Activated CD4-positive, alpha-beta T cell treated with anti-CD3 and anti-CD28 coated beads for 24 hours (primary cell): ENCODE measurements at places on chromosomes 2 and 18.

DNA sequence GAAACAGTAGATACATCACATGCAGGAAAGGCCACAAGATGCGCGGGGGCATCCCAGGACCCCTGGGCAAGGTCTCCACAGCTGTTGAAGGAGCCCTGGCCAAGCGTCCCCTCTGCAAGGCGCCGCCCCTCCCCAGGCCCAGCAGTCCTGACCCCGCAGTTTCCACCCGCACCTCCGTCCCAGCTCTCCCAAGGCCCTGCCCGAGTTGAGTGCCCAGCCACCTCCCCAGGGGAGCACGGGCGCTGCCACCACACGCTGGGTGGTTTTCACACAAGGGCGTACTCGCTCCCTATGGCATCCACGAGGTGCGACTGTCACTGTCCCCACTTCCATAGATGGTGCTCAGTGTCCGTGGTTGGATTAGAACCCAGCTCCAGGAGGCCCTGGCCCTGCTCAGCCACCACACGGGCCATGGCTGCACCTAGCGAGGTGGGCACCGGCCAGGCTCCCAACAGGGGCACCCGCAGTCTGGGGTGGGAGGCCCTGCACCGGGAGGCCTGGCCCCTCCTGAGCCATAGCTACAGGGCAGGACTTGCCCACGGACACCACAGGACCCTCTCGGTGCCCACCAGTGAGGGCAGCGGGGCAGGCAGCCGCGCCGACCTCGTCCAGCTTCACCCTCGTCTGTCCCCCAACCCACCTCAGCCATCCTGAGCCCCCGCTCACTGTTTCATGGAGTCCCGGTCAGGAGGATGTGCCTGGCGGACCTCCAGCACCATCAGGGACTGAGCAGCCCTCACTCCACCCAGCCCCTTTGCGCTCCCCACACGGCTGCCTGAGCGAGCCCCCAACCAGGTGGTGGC, 36.0 kb downstream of the KIF1A start:
- no peak for DNase-seq

GRCh38 chr2:172329774-172330671, 97.4 kb upstream of the ITGA6 start:
- DNase-seq = no peak

DNA sequence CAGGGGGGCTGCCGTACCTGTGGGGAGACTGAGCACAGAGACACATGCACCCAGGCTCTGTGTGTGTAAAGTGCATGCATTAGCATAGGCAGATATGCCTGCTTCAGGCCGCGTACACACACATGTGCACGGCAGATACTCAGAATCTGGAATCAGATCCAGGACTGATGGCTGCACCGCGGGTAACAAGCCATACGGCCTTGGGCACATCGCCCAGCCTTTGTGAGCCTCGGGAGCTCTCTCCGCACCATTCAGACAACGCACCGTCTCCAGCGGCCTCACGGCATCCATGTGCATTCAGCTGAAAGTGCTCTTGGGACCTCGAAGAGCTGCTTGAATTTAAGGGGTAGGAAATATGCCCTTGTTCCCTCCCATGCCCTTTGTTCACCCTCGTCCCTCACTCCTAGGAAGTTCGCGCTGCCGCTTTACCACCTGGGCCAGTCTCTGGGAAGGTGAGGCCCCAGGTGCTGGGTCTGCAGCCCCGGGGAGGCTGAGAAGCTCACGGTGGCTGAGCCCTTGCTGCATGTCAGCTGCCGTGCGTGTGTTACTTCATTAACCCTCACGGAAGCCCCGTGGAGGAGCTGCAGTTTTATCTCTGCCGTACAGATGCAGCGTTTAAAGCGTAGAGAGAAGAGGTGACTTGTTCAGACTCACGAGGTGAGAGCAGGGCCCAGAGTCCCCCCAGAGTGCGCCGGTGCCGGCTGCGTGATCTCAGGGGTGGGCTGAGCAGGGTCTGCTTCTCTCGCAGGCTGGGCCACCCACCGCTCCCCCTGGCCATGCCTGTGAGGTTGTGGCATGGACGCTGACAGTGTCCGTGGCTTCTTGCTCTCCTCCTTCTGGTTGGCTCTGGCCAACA, 377.7 kb upstream of the MYT1L start:
- DNase-seq = no peak

GRCh38 chr2:138615257-138615656, 113.7 kb downstream of the SPOPL start:
- no peak for DNase-seq

DNA sequence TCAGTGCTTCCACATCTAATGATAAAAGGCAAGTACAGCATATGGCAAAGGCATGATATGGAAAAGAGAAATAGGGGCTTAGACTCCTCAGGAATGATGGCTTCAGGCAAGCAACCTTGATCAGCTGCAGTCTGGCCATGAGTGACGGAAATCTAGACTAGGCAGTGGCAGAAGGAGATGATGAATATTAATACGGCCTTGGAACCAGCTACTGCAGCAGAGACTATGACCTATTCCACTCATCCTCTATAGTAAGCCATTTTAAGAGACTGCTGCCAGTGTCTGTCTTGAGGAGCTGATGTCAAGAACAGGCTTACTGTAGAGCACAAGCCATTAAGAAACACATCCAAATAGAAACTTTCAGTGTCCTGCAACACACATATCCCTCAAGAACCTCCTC, 23.7 kb downstream of the ASXL2 start:
- DNase-seq = no peak
